ENCODE measurements at places on chromosomes 7 and 10.

DNA sequence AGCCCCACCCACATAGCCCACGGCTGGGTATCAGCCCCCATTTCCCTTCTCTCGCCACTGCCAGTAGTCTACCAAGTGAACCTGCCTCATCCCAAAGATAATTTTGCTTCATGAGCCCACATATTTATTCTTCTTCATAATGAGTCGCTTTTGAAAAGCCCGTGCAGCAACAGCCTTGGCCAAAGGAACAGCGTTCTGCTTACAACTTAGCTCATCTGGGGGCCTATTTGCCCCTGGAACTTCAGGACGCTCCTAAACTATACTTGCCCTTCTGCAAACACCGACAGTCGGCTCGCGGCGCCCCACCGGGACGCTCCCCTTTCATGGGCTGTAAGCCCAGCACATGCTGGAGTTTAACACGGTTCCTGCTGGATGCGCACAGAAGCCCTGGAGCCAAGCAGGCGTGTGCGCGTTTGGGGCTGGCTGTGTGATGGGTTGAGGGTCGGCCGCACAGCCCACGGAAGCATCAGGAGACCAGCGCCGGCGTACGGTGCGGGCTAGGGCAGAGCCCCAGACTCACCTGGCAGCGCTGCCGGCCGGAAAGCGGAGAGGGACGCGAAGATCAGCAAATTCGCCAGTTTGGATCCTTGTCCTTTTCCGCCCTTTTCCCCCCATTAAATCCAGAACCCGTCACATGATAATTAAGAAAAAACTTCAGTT, 370 bp downstream of the TMEM60 start:
- no peak for DNase-seq

- no peak for DNase-seq
Measured at GRCh38 chr10:110214371-110214826, 7.0 kb downstream of the MXI1 start.

GRCh38 chr7:19377611-19378344, 232.6 kb upstream of the FERD3L start:
- DNase-seq, result no peak

DNA sequence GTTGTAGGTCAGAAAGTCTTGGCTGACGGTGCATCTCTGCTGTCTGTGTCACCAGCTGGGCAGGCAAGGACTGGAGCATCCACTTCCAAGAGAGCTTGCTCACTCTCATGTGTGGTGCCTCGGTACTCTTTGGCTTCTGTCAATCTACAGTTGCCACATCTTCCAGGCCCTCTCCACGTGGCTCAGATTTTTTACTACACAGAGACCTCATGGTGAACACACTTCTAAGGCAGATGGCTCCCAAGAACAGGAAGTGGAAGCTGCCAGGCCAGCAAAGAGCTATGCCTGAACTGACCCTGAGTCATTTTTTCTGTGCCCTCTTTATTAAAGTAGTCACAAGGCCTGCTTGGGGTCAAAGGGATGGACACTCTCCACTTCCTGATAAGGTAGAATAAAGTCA, 351.5 kb upstream of the AUTS2 start:
- DNase-seq, result no peak
